Esophagus squamous epithelium (tissue), 5 donors: ENCODE measurements at places on chromosomes 5 and 9.

- no peak for DNase-seq
Observed at GRCh38 chr5:139215107-139215975, 17.2 kb upstream of the SIL1 start.

DNA sequence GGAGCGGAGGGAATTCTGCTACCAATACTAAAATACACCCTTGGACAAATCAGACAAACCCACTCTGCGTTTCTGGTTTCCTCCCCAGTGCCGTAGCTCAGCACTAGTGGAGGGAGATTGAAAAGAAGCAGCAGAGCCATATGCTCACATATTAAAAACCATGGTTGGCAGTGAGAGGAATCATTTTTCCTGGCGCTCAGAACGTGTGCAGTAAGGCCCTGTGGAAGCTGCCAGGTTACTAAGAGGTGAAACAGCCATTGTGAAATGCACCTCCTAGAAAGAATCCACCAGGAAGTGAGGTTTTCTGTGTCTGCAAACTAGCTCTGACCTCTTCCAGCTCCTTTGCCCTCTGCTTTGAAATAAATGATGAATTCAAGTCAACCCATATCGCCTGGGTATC, 177.2 kb downstream of the ERCC6L2 start:
- no peak for DNase-seq

DNA sequence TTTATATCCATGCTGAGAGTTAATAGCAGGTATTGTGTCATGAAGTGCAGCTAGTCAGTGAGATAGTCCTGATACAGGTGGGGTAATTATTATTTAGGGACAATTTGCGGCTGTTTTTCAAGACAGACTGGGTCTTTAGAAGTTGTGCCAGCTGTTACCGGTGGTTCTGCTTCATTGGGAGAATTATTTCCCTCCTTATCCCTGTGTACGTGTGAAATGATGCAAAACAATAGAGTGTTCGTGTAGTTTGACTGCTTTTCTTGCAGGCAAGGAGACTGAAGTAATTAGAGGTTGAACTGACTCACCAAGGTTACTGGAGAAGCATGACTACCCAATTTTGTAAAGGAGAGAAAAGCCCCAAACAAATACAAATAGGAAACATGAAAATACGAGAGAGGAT, 101.7 kb downstream of the ARRDC3 start:
- no peak for DNase-seq

DNA sequence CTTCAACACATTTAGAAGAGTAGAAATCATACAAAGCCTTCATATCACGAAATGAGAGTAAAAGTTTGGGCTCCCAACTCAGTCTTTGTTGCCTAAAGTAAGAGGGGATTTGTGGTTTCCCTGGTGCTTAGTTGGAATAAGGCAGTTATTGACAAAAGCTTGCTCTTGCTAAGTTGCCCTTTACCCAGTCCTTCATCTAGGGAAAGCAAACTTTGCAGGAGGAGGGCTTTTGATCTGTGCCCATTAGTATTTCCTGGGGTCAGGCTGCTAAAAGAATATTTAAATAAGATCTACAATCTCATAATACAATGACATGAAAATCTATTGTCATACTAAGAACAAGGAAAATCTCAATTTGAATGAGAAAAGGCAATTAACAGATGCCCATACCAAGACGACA, 84.1 kb upstream of the ACO1 start:
- DNase-seq: no peak

GRCh38 chr5:180007582-180007981, 64.0 kb downstream of the RNF130 start:
- no peak for DNase-seq

GRCh38 chr9:107215381-107215780, 67.7 kb upstream of the RAD23B start:
- no peak for DNase-seq
